8988T (cell line): ENCODE measurements at places on chromosomes 4 and X.

- no peak for DNase-seq
Observed at GRCh38 chr4:48108309-48109073, 25.6 kb downstream of the TXK start.

- no peak for DNase-seq
Observed at GRCh38 chr4:134365852-134366251, 164.3 kb upstream of the PABPC4L start.

GRCh38 chr4:128451270-128451905 is 163.8 kb upstream of the PGRMC2 start:
- DNase-seq = no peak

GRCh38 chr4:6449335-6449734 is 23.1 kb downstream of the PPP2R2C start:
- no peak for DNase-seq

DNA sequence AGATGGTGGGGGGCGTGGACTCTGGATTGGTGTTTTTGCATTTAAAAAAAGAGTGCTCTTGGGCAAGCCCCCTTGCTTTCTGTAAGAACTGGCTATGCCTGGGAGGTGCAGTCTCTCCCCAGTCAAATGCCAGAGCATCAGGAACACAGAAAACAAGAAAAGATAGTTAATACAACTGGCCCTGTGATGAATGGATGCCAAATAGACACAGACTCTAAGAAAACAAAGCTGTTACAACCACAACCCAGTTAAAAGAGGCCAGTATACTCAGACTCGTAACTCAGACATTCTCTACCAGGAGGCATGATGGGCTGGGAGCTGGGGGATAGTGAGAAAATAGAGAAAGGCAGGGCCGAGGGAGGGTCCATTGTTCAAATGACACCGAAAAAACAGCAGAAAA is 32.5 kb upstream of the C1QTNF7 start:
- DNase-seq = no peak

DNA sequence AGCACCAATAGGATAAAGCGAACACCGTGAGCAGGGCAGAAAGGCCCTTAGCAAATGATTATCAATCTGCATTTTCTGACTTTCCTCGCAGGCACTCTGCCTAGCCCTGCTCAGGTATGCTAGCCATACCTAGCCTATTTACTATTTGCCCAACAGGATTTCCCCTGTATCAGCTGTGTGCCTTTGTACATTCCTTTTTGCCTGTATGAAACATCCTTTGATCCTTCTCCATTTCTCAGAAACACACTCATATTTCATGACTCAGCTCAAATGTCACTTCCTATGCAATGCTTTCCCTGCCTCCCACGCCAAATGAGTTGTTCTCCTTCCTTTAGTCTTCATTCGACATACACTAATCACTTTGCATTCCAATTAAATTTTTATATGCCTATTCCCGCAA is 37.2 kb downstream of the PCDH7 start:
- DNase-seq = no peak

DNA sequence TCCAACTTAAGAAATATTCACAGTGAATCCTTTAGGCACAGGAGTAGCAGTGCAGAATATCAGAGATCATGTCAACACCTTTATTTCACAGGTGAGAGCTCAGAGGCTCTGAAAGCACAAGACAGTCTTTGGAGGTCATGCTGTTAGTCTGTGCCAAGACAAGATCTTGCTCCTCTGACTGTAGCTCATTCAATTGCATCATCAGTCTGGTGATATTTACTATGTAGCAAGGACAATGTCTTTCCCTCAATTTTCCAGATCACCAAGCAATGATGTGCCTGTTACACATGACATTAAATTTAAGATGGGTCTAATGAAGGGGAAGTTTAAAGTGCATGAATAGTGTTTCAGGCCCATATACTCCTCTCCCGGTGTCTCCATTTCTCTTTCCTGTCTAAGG is 277.5 kb downstream of the IL15 start:
- no peak for DNase-seq

- DNase-seq = no peak
Observed at GRCh38 chrX:154020536-154021115, 924 bp upstream of the IRAK1 start.

DNA sequence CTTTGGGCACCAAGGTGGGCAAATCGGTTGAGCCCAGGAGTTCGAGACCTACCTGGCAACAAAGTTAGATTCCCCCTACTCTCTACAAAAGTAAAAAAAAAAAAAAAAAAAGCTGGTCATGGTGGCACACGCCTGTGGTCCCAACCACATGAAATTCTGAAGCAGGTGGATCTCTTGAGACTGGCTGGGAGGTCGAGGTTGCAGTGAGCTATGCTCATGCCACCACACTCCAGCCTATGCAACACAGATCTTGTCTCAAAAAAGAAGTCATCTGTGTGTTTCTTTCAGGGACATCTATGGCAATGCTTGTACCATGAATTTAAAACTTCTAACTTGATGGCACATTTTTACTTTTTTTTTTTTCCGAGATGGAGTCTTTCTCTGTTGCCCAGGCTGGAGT is 55.3 kb downstream of the UGT2A2 start:
- DNase-seq = no peak

DNA sequence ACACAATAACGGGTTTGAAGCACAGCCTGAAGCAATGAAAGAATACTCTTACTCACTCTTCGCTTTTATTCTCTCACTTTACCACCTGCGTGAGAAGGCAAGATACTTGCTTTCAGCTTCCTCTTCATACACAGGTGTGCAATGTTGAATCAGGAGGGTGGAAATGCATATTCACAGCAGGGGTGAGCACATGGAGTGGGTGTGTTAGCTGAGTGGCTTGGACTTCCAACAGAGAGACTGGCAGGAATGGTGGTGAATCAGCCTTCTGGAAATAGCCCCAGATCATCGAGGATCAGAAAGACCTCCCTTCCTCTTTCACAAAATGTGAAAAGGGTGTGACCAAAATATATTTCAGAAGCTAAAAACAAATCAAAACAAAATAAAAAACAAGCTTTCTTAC is 521.2 kb downstream of the STIM2 start:
- no peak for DNase-seq

DNA sequence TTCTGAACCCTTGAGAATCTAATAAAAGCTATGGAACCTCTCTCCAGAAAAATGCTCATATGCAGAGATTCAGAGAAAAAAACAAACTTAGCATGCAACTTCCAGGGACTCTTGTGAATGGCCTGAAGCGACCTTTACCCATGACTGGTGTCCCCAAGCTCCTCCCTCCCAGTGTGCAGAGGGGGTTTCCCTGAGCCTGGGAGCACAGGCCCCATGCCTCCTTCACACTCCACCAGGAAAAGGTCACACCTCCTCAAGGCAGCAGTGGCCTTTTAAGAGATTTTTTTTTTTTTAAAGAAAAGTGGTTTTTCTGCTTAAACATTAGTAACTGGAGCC is 13.3 kb upstream of the UBA6 start:
- no peak for DNase-seq

DNA sequence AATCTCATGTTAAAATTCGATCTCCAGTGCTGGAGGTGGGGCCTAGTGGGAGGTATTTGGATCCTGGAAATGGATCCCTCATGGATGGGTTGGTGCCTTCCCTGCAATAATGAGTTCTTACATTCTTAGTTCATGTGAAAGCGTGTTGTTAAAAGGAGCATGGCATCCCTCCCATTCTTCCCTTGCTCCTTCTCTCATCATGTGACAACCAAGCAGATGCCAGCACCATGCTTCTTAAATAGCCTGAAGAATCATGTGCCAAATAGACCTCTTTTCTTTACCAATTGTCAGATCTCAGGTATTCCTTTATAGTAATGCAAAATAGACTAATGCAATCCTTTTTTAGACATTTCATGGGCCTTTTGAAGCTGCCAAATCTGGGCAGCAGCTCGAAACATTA is 29.0 kb upstream of the CLNK start:
- DNase-seq = no peak

DNA sequence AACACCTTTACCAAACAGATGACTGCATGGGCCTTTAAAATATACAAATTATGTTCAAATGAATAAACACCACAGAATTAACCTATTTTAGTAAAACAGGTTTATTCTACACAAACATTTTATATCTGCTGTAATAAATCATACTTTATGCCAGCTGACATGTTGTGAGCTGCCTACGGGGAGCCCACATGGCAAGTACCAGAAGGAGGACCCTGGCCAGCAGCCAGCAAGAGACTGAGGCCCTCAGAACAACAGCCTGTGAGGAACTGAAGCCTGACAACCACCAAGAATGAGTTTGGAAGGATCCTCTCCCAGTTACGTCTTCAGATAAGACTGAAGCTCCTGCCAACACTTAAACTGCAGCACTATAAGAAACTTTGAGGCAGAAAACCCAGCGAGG is 377.0 kb downstream of the PDGFC start:
- DNase-seq = no peak

GRCh38 chr4:40055511-40055862 is 1.2 kb upstream of the N4BP2 start:
- DNase-seq = no peak

GRCh38 chr4:78242071-78242470 is 184.9 kb downstream of the FRAS1 start:
- DNase-seq = no peak

DNA sequence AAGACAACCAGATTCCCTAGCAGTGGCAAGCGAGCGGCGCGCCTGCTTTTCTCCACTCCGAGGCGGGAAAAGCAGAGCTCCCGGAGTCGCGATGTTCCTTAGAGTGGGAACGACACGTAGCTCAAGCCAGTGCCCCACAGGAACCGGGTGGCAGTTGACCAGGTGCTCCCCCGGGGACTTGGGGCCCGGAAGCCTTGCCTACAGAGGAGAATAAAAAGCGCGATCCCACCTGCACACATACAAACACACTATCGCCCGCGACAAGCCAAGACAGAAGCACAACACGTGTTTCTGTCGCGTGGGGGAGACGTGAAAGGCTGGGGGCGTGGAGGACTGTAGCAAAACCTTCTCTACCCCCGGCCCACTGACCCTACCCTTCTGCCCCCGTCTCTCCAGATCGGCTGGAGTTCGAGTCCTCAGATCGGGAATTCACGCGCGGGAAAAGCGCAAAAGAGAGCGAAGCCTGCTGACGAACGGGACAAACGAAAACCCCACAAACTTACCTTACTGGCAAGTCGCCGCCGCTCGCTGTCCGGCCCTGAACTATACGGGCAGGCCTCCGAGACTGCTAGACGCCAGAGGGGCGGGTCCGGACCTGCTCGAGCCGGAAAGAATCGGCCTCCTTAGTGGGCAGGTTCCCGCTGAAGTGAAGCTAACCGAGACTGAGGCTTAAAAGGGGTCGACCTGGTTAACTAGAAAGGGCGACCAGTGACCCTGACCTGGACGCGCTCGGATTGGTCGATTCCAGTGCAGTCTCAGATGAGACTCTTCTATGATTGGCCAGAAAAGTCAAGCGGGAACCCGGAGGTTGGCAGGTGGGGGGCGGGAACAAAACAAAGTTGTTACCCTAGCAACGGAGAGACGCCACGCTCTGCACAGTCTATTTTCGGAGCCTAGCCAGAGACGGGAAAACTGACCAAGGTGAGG is at the start of the genes DNAAF6 and NUP62CL:
DNAAF6 (plus strand) TSS at position 842 of the 927 bp plus-strand sequence. CDS start 6,265 bp downstream, outside the sequence.
NUP62CL (minus strand) TSS at position 664 of the 927 bp plus-strand sequence. CDS start 31,287 bp downstream, outside the sequence.
- peak; percentile 17 for DNase-seq

GRCh38 chrX:79330022-79330421 is 37.1 kb downstream of the ITM2A start:
- no peak for DNase-seq

GRCh38 chr4:97235521-97235920 is 907.8 kb downstream of the STPG2 start:
- no peak for DNase-seq

- no peak for DNase-seq
Observed at GRCh38 chr4:15232366-15233263, 195.2 kb upstream of the C1QTNF7 start.

DNA sequence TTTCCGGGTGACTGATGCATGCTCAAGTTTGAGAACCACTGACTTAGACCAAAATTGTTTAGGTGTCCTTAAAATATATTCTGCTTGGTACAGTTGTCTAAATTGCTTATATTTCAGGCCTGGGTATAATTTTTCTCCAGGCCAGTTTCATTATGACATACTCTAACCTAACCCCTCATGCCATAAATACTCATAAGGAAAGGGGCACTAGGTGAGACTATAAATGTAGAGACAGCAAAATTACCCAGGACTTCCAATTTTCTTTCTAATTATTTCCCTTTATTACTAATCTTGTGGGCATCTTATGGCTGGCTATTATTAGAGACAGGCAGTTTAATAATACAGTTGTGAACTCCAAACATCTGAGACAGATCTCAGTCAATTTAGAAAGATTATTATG is 150.2 kb downstream of the RRAGB start:
- no peak for DNase-seq

DNA sequence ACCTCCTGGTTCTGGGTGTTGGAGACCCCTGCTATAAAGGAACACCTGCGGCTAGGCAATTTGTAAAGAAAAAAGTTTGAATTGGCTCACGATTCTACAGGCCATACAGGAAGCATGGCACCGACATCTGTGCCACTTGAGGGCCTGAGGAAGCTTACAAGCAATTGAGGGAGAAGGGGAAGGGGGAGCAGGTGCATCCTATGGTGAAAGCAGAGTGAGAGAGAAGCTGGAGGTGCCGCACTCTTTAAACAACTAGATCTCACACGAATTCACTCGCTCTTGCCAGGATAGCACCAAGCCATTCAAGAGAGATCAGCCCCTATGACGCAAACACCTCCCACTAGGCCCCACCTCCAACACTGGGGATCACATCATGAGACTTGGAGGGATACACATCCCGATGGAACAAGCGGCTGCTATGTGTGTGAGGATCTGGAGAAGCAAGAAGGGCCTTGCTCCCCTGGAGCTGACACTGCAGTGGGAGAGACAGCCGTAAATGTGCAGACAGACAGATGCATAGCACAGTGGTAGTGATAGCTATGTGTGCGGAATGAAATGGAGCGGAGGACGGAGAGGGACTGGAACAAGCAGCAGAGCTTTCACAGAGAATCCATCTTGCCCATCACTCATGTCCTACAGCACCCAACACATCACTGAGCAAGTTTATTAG is 60.7 kb upstream of the HELT start:
- no peak for DNase-seq

GRCh38 chr4:167973513-167973912 is 118.8 kb upstream of the ANXA10 start:
- DNase-seq = no peak

DNA sequence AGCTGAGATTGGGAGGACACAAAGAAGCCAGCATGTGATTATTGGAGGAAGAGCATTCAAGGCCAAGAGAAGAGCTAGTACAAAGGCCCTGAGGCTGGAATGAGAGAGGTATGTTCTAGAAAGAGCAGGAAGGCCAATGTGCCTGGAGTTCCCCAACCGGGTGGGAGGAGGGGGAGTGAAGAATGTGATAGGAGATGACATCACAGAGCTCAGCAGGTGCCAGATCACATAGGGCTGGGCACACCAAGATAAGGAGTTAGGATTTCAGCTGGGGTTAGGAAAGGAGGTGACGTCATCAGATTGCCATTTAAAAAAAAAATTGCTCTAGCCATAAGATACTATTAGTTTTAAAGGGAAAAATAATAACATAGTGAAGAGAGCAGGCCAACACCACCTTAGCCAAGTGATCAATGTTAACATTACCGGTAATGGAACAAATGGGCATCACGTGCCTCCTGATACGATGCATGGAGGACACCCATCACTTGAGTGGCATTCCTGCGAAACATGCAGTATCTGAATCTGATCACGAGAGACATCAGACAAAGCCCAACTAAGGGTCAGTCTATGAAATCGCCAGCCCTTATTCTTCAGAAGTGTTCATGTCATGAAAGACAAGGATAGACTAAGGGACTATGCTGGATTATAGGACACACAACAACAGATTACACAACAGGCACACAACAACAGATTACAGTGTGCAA is 344.3 kb downstream of the BCOR start:
- DNase-seq = no peak

- no peak for DNase-seq
Observed at GRCh38 chr4:179544496-179544895, 2102.3 kb upstream of the AGA start.

- DNase-seq = peak; percentile 52
Observed at GRCh38 chr4:1406394-1406980, at the start of gene NKX1-1. Gene NKX1-1 (minus strand): TSS chr4:1406442. CDS start chr4:1406442, 0 bp downstream.

- DNase-seq = no peak
Observed at GRCh38 chrX:109822861-109823260, 89.8 kb upstream of the ACSL4 start.
